ENCODE measurements at places on chromosomes 12 and 14. TPM values are rescaled to one million over a fixed set of nuclear protein-coding genes. Genes with fewer than 3 reads are reported as not detected.

SRRM4 gene
- not detected for total RNA-seq

PAWR gene
- total RNA-seq: 51.9 TPM

LRRC9 gene
- total RNA-seq: not detected

PPP4R4 gene
- total RNA-seq: 4.4 TPM

CCDC197 gene
- total RNA-seq: not detected

SLC24A4 gene
- total RNA-seq: 0.03 TPM
